ENCODE measurements at places on chromosomes 7 and 10. TPM values are rescaled to one million over a fixed set of nuclear protein-coding genes. Genes with fewer than 3 reads are reported as not detected.

DNA sequence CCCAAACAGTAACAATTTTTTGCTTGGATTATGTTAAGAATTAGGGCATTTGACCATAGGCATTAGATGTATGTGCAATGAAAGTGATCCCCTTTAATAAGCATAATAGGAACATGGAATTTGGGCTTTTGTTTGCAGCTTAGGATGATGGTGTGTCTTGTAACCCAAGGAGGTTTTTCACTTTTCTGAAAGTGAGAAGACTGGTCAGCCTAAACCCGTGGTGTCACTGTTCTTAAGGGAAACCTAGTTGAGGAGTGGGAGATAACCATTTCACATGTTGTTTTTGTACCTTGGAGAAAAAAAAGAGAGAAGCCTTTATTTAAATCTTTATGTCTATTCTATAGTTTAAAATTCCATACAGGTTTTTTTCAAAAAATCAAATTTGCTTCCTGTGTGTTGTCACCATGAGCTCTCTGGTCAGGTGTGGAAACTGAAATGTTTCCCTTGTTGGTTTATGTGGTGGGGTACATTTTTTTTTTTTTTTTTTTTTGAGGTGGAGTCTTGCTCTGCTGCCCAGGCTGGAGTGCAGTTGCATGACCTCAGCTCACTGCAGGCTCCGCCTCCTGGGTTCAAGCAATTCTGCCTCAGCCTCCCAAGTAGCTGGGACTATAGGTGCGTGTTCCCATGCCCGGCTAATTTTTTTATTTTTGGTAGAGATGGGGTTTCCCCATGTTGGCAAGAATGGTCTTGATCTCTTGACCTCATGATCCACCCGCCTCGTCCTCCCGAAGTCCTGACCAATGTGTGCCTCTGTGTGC is 7.7 kb downstream of the CCM2 start:
- no peak for DNase-seq

- DNase-seq: no peak
These were observed 138.1 kb upstream of the BTBD16 start for GRCh38 chr10:122132882-122133565.

The PRSS37 gene
- 0.47 TPM for total RNA-seq

DNA sequence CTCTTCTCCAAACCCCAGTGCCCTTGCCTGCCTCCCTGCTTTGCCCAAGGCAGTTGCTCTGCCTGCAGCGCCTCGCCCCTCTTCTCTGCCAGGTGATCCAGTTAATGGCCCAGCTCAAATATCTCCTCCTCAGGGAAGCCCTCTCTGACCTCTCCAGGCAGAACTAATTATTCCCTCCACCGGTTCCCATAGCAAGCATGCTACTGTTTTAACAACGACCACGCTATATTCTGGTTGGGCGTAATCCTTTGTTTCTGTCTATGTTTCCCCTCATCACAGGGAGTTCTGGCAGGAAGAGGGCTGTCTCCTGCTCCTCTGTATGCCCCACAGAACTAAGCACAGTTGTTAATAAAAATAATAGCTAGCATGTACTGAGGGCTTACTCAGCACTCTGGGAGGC is 36.8 kb upstream of the R3HCC1L start:
- DNase-seq: no peak

DNA sequence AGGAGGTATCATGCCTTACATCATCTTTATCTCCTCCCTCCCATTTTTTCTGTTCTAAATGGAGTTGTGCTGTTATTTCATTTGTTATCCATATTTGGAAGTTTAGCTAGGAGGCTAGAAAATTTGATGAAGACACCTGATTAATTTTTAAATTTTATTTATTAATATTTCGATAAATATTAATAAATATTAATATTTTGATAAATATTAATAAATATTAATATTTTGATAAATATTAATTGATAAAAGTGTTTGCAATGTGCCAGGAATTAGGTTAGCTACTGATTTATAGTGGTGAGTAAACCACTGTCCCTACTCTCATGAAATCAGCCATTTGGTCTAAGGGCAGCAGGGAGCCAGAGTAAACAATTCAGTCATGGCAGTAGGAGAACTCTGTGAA is 161.4 kb downstream of the GNAT3 start:
- DNase-seq: no peak
